Karpas-422 (cell line): ENCODE measurements at places on chromosomes 6 and 20. TPM values are rescaled to one million over a fixed set of nuclear protein-coding genes. Genes with fewer than 3 reads are reported as not detected.

DNA sequence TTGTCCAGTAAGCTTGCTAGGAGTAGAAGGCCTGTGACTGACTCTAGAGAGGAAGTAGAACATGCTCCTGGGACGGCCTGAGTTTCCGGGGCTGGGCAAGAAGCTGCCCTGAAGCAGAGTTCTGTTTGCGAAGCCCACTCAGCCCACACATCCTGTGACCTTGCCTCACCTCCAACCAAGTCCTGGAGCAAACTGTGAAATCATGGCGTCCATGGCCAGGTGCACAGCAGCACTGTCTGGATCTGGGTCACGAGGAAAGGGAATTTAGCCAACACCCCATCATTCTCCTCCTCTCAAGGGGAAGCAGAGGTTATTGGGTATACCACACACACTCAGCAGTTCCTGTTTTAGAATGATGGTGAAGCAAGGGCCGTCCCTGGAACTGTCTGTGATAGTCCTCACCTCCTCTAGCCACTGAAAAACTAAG, 87.5 kb downstream of the CRYBG1 start:
- H3K36me3 ChIP-seq: no peaks in the 10 kb centered on the region
- no peak for DNase-seq
- no peaks in the 10 kb centered on the region for H3K27me3 ChIP-seq
- H3K4me3 ChIP-seq: no peak overlapping the region
- H3K27ac ChIP-seq: no peak overlapping the region
- H3K4me1 ChIP-seq: peaks cover 18% of the 10 kb centered on the region

FAM217A gene
- total RNA-seq: not detected in 2 replicates

DNA sequence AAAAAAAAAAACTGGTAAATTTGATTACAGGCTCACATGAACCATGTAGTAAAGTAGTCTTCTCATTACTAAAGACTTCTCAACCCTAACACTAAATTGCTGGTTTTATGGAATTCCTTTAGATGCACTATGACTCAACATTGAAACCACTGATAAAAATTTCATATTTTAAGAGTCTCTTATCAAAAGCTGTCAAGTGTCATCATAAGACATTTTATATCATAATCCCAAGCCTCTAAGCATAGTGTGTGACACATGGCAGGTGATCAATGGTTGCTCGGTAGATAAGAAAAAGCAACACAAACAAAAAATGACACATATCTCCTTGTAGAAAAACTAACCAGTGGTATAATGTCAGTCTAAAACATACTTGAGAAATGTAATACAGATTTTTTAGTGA, 258.4 kb downstream of the RNGTT start:
- H3K4me1 ChIP-seq: peaks cover 22% of the 10 kb centered on the region
- no peak for DNase-seq
- no peak overlapping the region for H3K27ac ChIP-seq
- H3K27me3 ChIP-seq: no peaks in the 10 kb centered on the region
- H3K4me3 ChIP-seq: no peak overlapping the region

GNAS gene
- total RNA-seq: 600 and 624 TPM in 2 replicates

PTK6 gene
- total RNA-seq: 0.51 TPM in 1 of 2 replicates, not detected in the other
